ENCODE measurements at places on chromosomes 6 and 20.

DNA sequence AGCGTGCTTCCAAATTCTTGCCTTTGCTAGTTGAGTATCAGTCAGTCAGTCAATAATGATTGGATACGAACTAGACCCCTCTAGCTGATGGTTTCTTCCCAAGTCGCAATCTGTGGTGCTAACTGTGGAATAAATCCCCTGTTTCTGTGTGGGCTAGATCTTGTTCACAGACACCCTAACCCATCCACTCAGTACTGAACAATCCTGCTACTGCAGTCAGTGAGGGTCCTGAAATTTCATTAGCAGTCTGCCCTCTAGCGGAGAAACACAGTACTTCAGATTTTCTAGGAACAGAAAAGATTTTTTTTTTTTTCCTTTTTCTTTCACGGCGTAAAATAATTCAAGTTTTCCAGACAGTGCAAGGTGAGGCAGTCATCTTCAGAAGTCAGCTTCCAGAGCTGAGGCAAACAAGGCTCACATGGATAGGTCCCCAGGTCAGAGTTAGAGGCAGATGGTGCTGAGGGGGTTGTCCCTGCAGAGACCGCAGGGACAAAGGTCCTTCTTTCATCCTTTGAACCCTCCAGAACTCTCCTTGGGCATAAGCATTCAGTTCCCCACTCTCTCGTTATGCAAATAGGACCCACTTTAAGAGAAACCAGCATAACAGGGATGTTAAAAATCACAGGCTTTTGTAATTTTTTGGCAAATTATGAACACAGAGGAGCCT lies 119.6 kb downstream of the SCML4 start:
- no peak for DNase-seq

DNA sequence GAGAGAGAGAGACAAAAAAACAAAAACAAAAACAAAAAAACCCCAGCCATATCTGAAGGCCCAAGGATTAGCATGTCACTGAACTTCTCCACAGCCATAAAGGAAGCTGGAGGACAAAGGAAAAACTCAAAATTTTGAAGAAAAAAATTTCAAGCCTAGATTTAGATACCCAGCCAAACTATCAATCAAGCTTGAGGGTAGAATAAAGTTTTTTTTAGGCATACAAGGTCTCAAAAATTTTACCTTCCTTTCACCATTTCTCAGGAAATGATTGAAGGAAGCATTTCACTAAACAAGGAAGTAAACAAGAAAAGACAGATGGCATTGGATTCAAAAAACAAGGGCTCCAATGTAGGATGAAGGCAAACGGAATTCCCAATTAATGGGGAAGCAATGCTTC lies 52.1 kb downstream of the KCNK5 start:
- DNase-seq = no peak

- no peak for DNase-seq
These were observed 81.7 kb downstream of the ANKRD60 start for GRCh38 chr20:58146746-58147140.

DNA sequence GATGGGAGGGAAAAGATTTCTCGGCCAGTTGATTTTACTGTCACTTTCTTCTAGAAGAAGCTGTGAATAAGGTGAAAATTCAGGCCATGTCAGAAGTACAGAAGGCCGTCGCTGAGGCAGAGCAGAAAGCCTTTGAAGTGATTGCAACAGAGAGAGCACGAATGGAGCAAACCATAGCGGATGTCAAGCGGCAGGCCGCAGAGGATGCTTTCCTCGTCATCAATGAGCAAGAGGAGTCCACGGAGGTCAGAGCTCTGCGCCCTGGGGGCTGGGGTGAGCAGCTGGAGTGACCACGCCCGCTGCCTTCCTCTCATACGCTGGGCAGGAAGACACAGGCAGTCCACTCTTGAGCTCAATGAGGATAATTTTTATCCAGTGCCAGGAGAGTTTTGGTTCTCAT lies 21.8 kb upstream of the C20orf144 start:
- DNase-seq = no peak

- DNase-seq = no peak
These were observed 1.0 kb downstream of the SYNE1 start for GRCh38 chr6:152636021-152636608.

- no peak for DNase-seq
These were observed 93.1 kb downstream of the RREB1 start for GRCh38 chr6:7200598-7201443.

DNA sequence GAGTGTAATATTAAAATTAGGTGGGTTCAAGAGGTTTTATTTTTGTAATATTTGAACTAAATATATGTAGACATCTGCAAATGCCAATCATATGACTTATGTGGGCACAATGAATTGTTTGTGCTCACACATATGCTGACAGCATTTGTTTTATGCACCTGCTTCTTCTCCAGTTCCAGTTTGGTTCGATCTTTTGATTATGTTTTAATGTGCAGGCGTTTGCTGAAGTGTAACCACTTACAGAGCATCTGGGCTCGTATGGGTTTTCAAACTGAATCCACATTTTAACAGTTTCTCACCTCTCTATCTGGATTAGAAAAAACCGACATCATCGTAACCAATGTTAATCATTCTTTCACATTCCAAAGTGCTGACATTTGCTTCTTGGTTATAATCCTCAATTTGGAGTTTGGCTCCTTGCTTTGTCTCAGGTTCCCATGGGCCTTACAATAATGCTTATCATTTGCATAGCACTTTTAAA lies 129.1 kb upstream of the SPACA1 start:
- DNase-seq = no peak

DNA sequence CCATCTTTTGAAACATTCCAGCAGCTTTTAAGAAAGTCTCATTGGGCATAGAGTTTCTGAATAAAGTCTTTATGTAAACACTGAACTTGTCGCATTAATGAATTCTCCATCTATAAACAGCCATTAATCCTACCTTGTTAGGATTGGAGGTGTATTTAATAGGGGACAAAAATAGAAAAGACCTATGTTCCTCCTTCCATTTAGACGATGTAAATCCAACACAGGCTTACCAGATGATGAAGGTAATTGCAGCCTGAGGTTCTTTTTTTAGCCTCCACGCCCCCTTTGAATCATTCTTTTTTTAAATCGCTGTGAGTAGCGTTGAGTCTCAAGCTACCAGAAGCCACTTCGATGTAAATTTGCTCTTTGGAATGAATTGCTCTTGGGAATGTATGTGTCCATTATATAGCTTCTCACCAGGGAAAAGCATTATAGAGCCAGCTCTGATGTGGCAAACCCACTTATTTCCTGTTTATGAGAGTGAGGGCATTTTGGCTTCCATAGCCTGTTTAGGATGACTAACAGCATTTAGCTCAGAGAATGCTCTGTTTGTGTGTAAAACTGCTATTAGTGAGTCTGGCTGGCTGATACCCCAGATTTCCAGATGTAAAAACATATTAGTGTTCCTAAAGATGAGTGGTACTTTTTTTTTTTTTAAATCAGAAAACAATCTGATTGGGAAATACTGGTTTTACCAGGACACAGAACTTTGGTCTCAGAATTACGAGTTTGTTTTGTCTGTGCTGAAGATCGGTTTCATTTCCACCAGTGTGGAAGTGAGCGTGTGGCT lies 74.9 kb upstream of the CLDN20 start:
- no peak for DNase-seq

DNA sequence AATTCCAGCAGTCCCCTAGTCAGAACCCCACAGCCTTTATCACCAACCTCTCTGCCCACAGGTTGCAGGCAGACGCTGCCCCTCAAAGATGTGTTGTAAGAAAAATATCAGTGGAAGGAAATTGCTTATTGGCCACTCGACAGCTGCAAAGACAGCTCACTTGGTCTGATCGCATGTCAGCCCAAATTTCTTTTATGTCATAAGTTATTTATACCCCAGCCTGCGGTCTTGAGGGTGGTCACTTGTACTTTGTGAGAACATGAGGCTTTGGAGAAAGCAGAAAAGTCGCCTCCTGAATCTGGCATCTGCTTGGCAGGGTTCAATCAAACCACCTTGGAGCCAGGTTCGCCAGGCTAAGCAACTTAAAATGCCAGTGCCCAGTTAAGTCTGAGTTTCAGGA lies 236.5 kb upstream of the CDH4 start:
- no peak for DNase-seq

DNA sequence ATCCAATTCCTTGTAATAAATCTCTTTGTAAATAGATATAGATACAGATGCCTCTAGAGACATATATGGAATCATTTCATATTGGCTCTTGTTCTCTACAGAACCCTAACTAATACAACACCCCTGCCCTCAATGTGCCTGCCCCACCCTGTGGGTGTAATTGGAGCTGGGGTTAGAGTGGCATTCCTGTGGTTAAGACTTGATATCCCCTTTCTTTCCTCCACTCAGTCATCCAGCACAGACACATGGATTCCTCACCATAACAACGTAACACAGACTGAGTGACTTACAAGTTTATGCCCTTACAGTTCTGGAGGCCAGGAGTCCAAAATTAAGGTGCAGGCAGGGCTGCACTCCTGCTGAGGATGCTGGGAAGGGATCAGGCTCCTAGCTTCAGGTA lies 42.8 kb downstream of the C6orf118 start:
- DNase-seq = no peak

- no peak for DNase-seq
These were observed 251.0 kb downstream of the TAF4 start for GRCh38 chr20:61814726-61815125.

DNA sequence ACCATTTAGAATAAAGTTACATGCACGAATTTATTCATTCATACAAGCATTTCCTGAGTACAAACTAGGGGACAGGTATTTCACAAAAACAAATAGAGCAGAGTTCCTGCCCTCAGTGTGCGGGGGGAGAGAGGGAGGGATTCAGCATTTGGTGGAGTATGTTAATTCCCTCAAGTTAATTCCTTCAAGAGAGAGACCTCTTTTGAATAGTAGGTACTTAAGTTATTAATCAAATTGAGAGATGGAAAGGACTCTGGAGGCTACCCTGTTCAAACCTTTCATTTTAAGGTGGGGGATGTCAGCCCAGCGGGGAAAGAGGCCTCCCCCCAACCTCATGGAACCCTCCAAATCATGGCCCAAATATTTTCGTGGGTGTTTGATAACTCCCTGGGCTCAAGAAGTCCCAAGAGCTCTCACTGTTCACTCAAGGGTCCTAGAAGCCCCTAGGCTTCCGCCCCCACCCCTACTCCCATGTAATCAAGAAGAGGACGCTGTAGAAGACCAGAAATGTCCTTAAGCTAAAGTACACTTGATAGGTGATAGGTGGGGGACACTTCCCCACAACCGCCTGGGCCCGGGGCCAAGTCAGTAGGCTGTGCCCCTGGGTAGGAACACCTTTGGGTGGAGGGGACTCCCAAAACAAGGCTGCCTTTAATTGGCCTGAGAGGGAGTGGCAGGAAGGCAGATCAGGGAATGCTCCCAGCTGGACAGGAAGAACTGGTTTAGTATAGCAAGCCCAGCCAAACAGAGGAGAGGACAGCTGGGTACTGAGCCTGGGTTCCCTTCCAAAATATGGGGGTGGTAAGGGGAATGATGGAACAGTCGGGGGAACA lies 2.9 kb downstream of the SDC4 start:
- DNase-seq = no peak

DNA sequence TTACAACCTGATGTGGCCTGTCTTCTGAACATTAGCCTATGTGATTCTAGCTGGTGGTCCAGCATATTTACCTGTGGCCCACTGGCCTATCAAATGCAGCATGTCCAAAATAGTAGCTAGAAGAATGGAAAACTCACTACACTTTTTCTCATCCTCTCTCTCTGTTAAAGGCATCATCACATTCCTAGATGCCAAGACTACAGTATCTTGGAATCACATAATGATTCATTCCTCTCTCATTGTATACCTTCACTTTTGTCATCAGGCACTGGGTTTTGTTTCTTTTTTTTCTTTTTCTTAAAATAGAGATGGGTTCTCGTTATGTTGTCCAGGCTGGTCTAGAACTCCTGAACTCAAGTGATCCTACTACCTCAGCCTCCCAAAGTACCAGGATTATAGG lies 45.0 kb downstream of the FAM83B start:
- DNase-seq = no peak

- DNase-seq = no peak
These were observed 520 bp downstream of the SLC24A3 start for GRCh38 chr20:19212821-19213502.

- no peak for DNase-seq
These were observed 79.8 kb downstream of the ANKEF1 start for GRCh38 chr20:10114598-10114997.

GRCh38 chr6:26199773-26200764 lies 112.8 kb downstream of the HFE start:
- no peak for DNase-seq

DNA sequence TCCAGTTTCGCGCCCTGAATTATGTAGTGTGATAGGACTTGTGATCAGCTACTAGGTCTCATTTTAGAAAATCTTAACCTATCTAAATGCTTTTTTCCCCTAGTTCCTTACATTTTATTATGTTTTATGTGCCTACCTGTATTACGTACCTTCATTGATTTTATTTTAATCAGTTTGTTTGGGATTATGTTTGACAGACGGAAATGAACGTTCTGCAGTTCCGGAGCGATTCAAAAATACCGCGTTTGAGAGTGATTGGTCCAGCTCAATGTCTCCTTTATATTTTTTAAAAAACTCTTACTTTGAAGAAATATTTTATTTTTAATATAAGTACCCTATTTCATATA lies 114.3 kb upstream of the BTN3A2 start:
- no peak for DNase-seq

DNA sequence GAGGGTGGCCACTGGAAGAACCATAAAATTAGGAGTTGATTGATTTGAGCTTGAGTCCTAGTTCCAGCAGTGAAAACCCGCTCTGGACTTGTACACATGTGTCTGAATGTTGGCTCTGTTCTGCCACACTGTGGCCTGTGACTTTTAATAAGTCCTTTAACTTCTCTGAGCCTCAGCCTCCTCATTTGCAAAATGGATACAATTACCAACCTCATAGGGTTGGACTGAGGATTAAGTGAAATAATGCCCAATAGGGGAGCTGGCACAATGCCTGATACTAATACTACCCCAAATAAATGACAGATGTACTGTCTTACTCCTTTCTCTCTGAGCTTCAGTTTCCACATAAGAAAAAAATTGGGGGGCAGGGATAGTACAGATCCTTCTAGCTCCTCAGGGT lies 92.6 kb upstream of the RIPOR2 start:
- DNase-seq = no peak

DNA sequence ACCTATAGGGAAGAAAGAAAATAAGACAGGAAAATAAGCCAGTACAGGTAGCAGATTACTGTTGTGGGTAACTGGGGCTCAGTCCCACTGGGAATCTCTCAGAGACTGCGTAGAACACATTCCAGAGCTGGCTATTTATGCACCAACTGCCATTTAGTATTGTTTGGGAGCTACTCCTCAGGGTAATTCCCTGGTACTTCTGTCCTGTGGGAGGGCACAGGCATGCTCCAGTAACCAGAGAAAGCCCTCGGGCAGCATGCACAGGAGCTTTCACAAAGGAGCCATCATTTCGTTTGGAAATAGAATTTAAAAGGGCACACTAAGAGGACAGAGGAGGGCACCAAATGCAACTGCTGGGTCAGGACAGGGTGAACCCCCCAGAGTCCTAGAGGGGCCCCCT lies 148.0 kb upstream of the LRFN2 start:
- DNase-seq = no peak

DNA sequence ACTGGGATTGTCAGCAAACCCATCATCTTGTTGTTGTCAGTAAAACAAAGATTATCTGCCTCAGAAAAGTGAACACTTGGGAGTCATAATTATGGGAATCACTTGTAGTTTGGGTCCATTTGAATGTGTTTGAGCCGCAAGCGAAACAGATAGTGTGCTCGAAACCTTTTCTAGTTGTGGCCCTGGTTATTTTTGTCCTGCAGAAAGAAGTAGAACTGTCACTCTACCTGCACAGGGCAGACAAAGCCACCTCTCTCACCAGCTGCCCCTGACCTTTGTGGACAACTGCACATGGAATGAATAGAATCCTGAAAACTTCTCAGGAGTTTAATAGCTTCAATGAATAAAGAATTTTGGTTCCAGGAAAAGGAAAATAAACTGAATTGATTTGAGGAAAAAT lies 156.1 kb upstream of the CHD6 start:
- DNase-seq = no peak

Measured in stimulated activated CD4-positive, alpha-beta T cell treated with anti-CD3 and anti-CD28 coated beads, TNF-alpha, amount 100 ng/mL, for 1 hour (primary cell).